Activated CD4-positive, alpha-beta T cell treated with anti-CD3 and anti-CD28 coated beads, Interleukin-2, amount 50 U/mL, for 1 hour (primary cell): ENCODE measurements at places on chromosomes 2 and 18.

- DNase-seq, result no peak
These were observed 56.4 kb downstream of the TTC32 start for GRCh38 chr2:19845323-19845920.

GRCh38 chr2:221178139-221178538, 394.0 kb downstream of the EPHA4 start:
- no peak for DNase-seq

DNA sequence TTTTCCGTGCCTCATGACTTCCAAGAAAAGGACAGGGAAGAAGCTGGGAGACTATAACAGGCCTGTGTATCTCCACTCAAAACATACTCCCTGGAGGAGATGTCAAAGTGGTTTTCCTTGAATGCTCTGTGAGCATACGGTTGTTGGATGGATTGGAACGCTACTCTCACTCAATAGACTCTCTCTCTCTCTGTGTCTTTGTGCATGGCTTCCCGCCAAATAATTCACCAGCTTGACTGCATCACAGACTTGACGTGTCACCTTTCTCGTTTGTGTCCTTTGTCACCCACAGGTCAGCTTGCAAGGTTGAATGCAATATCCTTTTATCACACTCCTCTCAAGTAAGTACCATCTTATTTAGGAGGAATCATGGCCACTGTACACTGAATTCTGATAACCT, 156.8 kb upstream of the MAPRE2 start:
- no peak for DNase-seq

GRCh38 chr2:160490733-160491685, 2.6 kb downstream of the RBMS1 start:
- no peak for DNase-seq

- DNase-seq, result no peak
These were observed 154.1 kb upstream of the ZSWIM2 start for GRCh38 chr2:187003038-187003554.

DNA sequence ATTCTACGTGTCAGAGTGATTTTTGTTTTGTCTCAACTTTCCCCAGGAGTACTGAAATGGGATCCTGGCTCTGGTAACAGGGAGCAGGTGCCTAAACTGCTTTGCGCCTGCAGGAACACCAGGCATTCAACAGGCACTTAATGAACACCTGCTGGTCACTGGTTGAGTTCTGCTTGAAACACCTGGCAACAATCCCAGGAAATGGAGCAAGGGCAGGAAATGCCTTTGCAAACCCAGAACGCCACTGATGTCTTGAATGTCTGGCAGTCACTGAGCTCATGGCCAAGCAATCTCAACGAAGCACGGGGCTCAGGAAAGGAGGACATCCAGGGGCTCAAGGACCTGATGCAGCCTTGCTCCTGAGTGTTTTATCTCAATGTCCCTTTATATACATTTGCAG, 360.0 kb upstream of the RAB6C start:
- no peak for DNase-seq

GRCh38 chr2:205695460-205695991, 13.2 kb downstream of the NRP2 start:
- DNase-seq, result no peak

DNA sequence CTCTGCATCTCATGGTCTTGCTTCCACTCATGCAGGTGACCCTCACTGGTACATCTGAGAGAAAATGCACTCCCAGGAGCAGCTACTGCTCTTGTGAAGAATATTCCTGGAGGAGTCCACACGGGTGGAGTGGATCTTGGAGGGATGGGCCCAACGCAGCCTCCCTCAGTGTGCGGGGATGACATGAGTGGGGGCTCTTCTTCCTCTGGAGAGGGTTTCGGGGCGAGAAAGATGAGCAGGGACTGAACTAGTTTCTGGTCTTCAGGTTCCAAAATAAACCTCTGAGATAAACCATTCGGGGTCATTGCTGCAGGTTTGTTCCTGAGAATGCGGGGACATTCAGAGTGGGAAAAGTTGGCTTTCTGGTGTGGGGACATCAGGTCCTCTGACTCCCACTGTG, 39.1 kb downstream of the COPS8 start:
- no peak for DNase-seq

- DNase-seq, result no peak
These were observed 95.4 kb upstream of the AQP4 start for GRCh38 chr18:26960911-26961310.

- DNase-seq, result no peak
These were observed 146.1 kb upstream of the LINC00305 start for GRCh38 chr18:64294967-64295366.

GRCh38 chr2:237194906-237195305, 109.2 kb downstream of the COPS8 start:
- no peak for DNase-seq

DNA sequence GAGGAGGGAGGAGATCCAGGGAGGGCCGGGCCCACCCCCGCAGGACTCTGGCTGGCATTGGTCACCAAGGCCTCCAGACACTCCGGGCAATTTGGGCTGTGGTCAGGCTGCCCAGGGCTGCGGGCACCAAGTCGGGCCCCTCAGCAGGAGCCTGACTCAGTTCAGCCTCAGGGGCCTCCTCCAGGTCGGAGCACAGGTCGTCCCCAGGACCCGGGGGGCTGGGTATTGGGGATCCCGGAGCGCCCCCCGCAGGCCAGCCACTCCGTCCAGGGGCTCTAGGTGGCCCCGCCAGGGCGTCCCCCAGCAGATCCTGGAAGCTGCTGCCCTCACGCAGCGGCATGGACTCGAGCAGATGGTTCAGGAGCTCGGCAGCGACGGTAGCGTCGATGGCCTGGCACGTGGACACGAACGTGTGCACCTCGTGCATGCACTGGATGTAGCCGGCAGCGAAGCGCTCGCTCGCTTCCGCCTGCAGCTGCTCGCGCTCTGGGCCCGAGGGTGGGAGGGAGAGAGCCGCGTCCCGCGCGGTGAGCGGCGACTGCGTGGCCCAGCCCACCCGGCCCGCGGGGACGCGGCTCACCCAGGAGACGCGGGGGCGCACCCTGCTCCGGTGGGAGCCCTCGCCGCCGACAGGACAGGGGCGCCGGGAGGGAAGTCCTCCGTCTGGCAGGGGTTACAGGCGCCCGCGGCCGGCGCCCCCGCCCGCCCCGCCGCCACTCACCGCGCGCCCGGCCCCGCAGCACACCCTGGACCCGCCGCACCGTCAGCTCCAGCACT, 884 bp downstream of the HES6 start:
- DNase-seq, result peak; percentile 35

DNA sequence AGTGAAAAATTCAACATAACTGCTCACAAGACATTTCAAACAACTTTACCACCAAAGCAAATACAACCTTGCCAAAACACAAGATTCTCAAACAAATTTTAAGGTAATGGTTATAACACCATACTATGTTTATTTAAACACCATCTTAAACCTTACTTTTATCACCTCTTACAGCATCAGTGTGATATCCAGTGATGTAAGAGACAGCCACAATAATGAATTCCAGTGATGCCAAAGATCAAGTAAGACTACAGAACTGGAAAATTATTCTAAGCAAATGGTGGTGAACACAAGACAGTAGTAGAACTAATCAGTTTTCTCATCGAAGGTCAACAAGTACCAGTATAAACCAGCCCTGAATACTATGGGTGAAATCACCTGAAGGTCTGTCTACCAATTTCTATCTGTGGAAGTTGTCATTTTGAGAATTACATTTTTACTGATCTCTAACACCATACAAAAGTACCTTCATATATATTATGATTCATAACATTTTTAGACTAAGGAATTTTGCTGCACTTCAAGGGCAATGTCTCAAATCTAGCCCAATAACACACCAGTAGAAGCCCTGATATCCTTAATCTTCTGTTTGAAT, 146.2 kb downstream of the RBMS1 start:
- DNase-seq, result no peak

- no peak for DNase-seq
These were observed 89.6 kb downstream of the TCF7L1 start for GRCh38 chr2:85222792-85223191.

- no peak for DNase-seq
These were observed 243.6 kb downstream of the HDAC4 start for GRCh38 chr2:239157269-239157668.

DNA sequence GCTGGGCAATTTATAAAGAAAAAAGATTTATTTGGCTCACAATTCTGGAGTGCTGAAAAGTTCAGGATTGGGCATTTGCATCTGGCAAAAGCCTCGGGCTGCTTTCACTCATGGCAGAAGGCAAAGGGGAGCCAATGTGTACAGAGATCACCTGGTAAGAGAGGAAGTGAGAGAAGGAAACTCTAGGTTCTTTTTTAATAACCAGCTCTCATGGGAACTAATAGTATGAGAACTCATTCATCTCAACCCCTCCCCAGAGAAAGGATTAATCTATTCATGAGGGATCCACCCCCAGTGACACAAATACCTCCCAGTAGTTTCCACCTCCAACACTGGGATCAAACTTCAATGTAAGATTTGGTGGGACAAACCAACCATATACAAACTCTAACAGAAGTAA, 129.0 kb downstream of the EVA1A start:
- no peak for DNase-seq

- no peak for DNase-seq
These were observed 194.5 kb downstream of the LOXHD1 start for GRCh38 chr18:46462523-46462922.

GRCh38 chr2:229270551-229271410, at the start of gene PID1:
PID1 (minus strand) TSS chr2:229271287; CDS start chr2:229271043, 244 bp downstream.
- DNase-seq, result no peak

- no peak for DNase-seq
These were observed 663 bp downstream of the NUP35 start for GRCh38 chr2:183124957-183125255.

- DNase-seq, result peak; percentile 74
These were observed 8.5 kb upstream of the SPATA3 start for GRCh38 chr2:230987137-230988020.

DNA sequence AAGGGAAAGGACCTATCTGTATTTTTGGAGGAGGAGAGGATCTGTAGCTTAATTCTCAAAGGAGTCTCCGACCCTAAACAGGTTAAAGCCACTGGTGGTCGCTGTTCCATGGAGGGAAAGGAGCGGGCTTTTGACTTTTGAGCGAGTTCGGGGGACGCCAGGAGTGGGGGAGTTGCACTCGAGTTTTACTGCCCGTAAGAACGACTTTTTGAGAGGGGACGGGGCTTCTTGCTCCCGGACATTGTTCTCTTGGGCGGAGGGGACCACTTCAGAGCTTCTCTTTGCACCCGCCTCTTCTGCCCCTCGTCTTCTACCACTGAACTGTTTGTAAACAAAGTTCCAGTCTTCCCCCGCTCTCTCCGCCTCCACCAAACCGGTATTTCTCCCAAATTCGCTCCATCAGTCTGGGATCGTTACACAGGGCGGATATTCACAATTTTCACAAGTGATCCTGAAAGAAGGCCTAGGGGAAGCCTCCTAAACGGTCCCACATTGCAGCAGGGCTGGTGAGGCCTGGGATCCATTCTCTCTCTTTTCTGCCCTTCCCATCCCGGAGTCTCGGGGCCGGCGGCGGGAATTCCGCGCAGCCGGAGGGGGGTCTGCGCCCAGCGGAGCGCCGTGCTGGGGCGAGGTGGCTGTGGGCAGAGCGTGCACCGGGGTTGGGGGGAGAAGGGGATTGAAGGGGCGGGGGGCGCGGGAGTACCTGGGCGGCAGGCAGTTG, 6.6 kb downstream of the DLX2 start:
- no peak for DNase-seq

DNA sequence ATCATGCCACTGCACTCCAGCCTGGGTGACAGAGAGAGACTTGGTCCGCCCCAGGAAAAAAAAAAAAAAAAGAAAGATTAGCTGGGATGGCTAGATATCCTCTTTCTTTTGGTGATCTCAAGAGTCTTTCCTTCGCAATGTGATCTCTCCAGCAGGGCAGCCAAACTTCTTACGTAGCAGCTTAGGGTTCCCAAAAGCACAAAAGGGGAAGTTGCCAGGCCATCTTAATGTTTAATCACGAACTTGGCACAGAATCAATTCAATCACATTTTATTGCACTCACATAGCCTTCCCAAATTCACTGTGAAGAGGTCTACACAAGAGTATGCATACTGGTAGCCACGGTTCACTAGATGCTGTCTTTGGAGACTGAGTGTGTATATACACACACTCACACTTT, 53.1 kb downstream of the VIL1 start:
- no peak for DNase-seq

DNA sequence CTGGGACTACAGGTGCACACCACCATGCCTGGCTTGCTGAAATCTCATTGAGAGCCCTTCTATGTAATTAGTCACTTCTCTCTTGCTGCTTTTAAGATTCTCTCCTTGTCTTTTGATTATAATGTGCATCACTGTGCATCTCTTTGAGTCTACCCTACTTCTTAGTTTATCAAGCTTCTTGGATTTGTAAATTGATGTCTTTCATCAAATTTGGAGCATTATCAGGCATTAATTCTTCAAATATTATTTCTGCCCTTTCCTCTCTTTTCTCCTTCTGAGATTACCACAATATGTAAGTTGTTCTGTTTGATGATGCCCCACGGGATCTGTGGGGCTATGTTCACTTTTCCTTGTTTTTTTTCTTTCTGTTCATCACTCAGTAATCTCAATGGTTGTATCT, 9.0 kb upstream of the MARCO start:
- DNase-seq, result no peak

DNA sequence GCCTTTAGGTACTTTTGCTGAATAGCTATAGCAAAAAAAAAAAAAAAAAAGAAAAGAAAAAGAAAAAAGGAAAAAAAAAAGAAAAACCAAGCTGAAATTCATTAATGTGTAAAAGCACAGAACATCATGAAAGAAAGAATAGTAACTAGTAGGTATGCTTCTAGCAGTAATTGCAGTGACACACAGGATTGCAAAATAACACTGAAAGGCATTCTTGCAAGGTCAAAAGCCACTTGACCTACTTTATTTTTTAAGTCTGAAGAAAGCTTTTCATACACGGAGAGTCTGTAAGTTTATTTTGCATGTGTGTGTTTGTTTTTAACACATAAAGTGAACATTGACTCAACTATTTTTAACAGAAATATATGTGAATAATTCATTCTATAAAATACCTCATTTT, 54.4 kb downstream of the DOK6 start:
- no peak for DNase-seq

DNA sequence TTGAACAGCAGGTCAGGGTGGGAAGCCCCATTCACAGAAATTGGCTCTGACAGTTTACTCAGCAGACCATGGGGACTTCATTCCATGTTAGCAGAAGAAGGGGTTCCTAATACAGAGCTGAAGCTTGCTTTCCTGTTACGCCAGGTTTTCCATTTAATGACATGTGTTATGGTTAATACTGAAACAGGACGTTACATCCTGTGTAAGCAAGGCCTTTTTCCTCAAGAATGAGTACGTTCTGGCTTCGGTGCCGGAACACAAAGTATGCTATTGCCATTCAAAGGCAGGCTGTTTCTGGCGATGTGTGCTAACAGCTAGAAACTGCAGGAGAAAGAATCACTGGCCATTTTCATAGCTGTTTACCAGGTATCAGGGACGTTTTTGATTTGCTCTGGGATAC, 190.4 kb downstream of the SNTG2 start:
- no peak for DNase-seq

- DNase-seq, result no peak
These were observed 264.1 kb upstream of the THUMPD2 start for GRCh38 chr2:40043191-40043590.

GRCh38 chr2:239772721-239773120, 252.4 kb downstream of the NDUFA10 start:
- DNase-seq, result no peak

GRCh38 chr2:222208010-222208690, 90.6 kb downstream of the PAX3 start:
- no peak for DNase-seq

- no peak for DNase-seq
These were observed 43.5 kb downstream of the RAB3GAP1 start for GRCh38 chr2:135095591-135095990.

- DNase-seq, result no peak
These were observed 1.2 kb downstream of the ABCG8 start for GRCh38 chr2:43839776-43840564.

GRCh38 chr2:30235859-30236535, 4.7 kb downstream of the LBH start:
- peak; percentile 33 for DNase-seq
